ENCODE measurements at places on chromosomes 6 and 20.

DNA sequence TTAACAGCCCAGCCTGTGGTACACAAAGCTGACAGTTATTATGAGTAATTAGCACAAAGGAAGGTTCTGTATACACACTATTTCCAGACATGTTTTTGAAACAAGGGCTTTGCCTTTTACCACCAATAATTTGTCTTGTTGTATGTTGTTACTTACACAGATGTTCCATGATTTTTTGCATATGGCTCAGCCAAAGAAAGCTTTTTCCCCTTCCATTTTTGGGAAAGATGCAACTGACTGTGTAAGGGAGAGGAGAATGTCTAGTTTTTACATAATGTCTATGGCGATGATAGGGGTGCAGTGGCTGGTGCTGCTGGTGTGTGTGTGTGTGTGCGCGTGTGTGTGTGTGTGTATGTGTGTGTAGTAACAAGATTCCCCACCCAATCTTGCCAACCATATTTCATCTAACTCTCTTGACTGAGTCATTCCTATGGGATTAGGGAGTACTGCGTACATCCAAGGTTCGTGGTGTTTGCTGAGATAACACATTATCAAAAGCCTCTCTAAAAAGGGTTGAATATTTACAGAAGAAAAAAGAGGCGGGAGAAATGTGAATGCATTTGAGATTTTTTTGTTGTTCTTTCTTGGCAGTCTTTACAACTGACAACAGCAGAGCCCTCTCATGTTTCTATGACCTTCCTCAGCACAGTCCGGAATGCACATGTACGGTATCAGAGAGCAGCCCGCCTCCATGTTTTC, 192.2 kb downstream of the GMPR start:
- DNase-seq, result no peak

DNA sequence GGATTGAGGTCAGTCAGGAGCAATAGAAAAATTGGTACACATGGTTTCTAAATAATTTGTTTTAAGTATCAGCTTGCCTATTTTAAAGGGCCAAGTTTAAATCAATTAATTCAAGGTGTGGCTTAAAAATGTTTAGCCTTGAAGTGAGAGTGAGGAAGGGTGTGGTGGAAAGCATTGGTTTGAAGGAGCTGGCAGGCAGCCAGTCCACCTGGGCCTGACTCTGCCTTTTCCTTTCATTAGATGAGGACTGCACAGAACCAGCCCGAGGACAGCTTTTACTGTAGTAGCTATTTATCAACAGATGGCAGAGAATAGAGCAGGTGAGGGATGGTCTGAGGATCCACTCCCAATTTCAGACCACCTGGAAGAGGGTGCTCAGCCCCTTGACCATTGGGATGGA, 42.4 kb downstream of the DHX35 start:
- peak; percentile 35 for DNase-seq

- peak; percentile 16 for DNase-seq
Measured at GRCh38 chr20:43749734-43750294, 23.0 kb upstream of the GTSF1L start.

- DNase-seq, result no peak
Measured at GRCh38 chr20:8291873-8292272, 159.8 kb downstream of the PLCB1 start.

DNA sequence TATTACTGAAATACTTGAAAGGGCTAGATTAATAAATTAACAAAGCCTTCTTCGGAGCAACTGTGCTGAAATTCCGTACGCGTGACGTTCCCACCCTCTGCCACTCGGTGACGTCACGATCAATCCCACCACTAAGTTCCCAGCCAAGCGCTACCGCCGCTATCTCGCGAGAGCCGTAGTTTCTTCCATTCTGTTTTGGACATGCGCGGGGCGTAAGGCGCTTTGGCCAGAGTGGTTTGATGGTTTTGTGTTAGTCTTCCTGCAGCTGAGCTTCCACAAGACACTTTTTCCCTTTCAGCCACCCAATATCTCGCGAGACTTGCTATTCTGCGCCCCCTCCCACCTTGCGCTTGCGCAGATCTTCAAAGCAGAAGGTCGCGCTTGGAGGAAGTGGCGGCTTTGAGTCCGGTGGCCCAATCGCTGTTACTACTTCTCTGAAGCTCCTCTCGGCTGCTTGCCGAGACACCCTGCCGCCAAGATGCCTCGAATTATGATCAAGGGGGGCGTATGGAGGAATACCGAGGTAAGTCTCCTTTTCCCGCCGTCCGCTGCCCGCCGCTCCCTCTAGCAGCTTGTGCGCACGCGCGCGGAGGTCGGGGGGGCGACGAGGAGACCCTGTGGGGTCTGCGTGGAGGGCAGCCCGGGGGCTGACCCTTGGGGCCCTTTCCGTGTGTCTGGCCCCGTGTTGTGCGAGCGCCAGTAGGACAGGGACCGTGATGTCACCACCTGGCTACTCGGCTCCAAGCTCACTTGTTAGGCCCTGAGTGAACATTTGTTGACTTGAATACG, at the start of gene CDC5L:
TSS of gene CDC5L (plus strand) at position 361 of the 789 bp plus-strand sequence. CDS start at position 479, 118 bp downstream.
- peak; percentile 98 for DNase-seq

DNA sequence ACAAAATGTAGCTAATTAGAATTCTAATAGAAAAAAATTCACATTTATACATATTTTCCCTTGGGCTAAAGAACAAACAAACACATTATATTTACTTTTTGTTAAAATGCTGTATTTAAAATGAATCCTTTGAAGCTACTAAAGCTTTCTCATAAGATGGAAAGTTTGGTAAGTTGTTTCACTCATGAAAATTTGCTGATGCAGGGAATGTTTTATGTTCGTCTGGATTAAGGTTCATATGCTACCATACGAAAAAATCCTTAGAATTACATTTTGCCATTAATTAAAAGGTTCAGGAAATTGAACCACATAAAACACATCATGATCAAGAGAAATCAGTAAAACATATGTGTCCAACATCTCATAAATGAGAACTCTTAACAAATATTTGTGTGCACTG, 62.2 kb downstream of the SMLR1 start:
- DNase-seq, result no peak

DNA sequence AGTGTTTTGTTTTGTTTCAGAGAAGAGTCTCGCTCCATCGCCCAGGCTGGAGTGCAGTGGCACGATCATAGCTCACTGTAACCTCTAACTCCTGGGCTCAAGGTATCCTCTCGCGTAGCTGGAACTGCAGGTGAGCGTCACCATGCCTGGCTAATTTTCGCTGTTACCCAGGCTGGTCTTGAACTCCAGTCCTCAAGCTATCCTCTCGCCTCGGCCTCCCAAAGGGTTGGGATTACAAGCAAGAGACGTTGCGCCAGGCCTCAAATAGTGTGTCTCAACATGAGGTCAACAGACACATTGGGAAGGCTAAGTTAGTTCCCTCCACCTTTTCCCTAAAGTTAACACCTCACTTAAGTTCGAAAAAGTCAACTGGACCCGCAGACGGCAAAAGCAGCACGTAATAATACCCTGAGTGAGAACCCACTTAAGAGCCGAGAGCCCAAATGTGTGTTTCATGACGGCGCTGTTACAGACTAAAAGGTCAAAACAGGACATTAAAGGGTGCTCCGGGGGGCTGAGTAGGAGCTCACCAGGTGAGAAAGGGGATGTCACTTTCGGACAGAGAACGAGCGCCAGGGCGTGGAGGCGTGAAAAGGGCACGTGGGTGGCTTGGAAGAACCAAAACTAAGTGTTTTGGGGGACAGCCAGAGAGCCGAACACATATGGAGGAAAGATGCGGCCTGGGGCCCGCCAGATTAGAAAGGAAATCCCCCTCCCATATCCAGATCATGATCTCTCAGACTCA, 499 bp downstream of the TTI1 start:
- DNase-seq, result peak; percentile 48
